Esophagus mucosa (tissue), 1 donor: ENCODE measurements at places on chromosomes 2 and 18.

- no peak for ATAC-seq
These were observed 73.5 kb upstream of the SPTBN1 start for GRCh38 chr2:54382601-54383000.

GRCh38 chr2:113872201-113872600 lies 17.7 kb upstream of the ACTR3 start:
- ATAC-seq, result no peak

GRCh38 chr2:214471382-214471781 lies 60.5 kb downstream of the VWC2L start:
- no peak for ATAC-seq

DNA sequence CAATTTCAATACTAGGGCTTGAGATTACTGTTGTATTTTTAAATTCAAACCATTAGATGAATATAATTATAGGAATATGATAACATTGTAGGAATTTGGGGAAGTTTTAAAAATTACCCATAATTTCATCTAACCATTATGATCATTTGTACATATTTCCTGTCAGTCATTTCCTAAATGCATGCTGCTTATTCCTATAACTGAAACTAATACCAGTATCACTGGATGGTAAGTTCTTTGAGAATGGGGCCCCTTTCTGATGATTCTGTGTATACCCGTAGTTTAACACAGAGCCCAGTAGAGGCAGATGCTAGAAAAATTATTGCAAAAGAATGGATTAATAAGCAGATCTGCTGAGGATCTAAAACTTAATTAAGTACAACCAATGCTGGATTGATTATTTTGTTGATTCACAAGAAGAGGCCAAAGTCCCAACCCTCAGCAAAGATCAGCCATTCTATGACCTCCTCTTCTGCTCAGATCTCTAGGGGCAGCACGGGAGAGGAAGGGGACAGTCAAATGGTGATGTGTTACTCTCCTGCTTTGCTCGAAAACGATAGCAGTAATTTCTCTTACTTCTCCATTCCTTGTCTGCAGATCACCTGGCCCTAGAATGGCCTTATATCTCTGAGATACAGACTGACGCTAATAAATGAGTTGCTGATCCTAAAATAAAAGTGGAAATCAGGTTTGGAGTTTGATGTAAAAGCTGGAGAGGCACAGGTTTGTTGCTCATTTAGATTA lies 69.5 kb upstream of the PELI1 start:
- no peak for ATAC-seq

- no peak for ATAC-seq
These were observed 77.8 kb upstream of the TFCP2L1 start for GRCh38 chr2:121362774-121363173.

DNA sequence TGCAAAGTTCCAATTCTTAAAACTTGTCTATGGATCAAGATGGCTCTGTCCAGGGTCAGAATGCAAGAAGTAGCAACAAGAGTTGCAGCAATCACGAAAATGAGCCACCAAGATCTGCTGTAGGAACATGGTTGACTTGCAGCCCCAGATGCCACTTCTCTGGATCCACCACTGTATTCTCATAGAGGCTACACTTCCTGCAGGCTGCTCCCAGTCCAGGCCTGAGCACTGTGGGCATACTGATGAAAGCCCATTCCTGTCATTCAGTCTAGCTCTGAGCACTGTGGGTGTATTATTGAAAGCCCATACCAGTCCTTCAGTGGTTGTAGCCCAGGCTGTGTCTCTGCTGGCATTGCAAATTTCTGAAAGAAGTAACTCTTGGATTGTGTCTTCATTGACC lies 213.9 kb upstream of the AGAP1 start:
- ATAC-seq, result no peak

GRCh38 chr2:224532931-224533330 lies 52.2 kb downstream of the CUL3 start:
- no peak for ATAC-seq
